Peyer's patch (tissue), 4 donors: ENCODE measurements at places on chromosomes 3 and 15. TPM values are rescaled to one million over a fixed set of nuclear protein-coding genes. Genes with fewer than 3 reads are reported as not detected.

DNA sequence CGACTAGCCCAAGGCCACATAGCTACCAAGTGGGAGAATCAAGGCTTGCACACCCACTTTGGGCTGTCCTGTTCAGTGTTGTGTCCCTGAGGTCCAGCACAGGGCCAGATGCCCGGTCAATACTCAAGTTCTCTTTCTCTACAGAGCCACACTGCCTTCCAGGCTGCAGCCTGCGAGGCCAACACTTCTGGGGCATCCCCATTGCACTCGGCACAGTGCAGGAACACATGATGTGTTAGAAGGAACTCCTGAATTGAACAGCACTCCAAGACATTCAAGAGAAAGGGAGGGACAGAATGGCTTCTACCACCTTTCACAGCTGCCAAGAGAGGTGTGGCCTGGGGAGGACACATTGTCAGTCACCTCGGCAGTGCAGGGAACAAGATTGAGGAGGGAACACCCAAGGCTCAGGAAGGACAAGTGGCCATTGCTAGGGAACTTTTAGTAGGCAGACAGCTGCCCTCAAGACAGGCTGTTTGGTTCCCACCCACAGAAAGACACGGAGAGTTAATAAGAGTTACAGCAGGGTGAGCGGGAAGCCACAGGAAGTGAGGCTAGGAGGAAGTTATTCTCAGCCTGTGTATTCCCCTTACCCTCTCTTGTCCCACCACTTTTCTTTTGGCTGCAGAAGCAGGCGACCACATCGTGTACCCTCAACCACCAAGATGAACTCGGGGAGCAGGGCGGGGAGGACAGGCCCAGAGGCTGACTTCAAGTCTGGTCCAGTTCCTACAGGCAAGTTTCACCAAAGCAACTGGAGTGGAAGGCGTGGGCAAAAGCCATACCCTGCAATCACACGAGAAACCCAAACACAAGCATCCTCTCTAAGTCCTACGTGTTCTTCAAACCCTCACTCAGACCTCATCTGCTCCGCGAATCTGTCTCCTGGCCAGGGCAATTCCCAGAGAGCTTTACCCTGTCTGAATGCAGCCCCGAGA lies 69.4 kb downstream of the SRGAP3 start:
- DNase-seq: no peak
- H3K27me3 ChIP-seq: no peaks in the 10 kb centered on the region
- no peaks in the 10 kb centered on the region for H3K36me3 ChIP-seq
- no peak overlapping the region for H3K4me3 ChIP-seq
- H3K27ac ChIP-seq: no peak overlapping the region
- H3K4me1 ChIP-seq: no peaks in the 10 kb centered on the region

GRCh38 chr3:79661896-79662295 lies 105.9 kb downstream of the ROBO1 start:
- no peak overlapping the region for H3K4me3 ChIP-seq
- DNase-seq: no peak
- H3K27me3 ChIP-seq: no peaks in the 10 kb centered on the region
- no peak overlapping the region for H3K27ac ChIP-seq

The CAMK1 gene
- 5.6 TPM for total RNA-seq

The PCSK6 gene
- 14.9 TPM for total RNA-seq

GRCh38 chr3:13629644-13630043 lies 80.7 kb downstream of the FBLN2 start:
- H3K27me3 ChIP-seq: no peaks in the 10 kb centered on the region
- H3K4me1 ChIP-seq: no peaks in the 10 kb centered on the region
- no peak for DNase-seq
- no peak overlapping the region for H3K4me3 ChIP-seq
- H3K27ac ChIP-seq: no peak overlapping the region
- no peaks in the 10 kb centered on the region for H3K36me3 ChIP-seq

- no peaks in the 10 kb centered on the region for H3K4me1 ChIP-seq
- no peak overlapping the region for H3K27ac ChIP-seq
- no peaks in the 10 kb centered on the region for H3K27me3 ChIP-seq
- DNase-seq: no peak
- H3K4me3 ChIP-seq: no peak overlapping the region
These were observed 65.6 kb downstream of the PLSCR2 start for GRCh38 chr3:146403792-146404191.

- H3K4me1 ChIP-seq: peaks cover 11% of the 10 kb centered on the region
- H3K27ac ChIP-seq: no peak overlapping the region
- H3K36me3 ChIP-seq: no peaks in the 10 kb centered on the region
- H3K27me3 ChIP-seq: no peaks in the 10 kb centered on the region
These were observed 210.8 kb upstream of the ROPN1 start for GRCh38 chr3:124202754-124203153.

DNA sequence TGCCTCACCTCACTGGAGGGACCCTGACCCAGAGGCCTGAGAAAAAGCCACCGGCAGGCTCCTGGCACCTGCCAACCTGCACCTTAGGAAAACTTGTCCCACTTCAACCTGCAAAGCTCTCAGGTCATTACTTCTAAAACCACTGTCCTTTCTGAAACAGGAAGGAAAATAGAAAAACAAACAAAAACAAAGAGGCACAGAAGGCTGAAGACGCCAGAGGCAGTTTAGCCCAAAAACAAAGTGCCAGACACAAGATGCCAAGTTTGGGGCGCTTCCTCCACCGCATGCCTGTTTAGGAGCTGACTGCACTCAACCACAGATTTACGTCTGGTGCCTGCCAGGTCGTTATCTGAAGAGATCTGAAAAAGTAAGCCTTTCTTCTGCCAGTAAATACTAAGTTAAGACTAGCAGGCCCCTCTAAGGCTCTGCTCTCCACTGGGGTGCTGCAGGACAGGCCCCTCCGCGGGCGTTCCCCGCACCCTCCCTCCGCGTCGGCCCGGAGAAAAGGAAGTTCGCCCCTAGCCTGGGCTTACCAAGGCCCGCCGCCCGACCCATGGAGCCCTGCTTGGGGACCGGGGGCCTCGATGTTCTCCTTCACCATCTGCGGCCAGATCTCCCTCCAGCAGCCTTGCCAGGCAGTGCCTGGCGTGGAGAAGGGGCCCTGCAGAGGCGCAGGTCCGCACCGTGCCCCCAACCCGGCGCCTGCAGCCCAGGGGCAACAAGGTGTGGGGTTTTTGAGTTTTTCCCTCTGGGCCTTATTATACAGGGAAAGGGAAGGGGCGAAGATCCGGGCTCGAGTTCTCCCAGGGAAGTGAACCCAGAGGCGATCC lies 1.3 kb downstream of the GOLGA8A start:
- no peak for DNase-seq
- peak overlapping the region; percentile 13 for H3K27ac ChIP-seq
- H3K4me3 ChIP-seq: peak overlapping the region; percentile 64
- peaks cover 14% of the 10 kb centered on the region for H3K4me1 ChIP-seq
- H3K27me3 ChIP-seq: no peaks in the 10 kb centered on the region

DNA sequence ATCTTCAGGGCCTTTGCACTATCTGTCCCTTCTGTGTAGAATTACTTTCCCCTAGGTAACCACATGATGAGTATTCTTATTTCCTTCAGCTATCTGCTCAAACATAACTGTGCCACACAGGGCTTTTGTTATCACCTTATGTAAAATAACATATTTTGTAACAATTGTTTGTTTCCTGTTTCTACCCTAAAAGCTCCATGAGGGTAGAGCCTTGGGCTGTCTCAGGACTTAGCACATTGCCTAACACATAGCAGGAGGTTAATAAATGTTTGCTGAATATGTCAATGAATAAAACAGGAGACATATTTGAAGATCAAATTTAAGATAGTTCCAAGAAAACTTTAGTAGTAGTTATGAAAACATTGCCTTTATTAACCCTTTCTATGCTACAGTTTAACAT lies 14.7 kb downstream of the VGLL3 start:
- no peaks in the 10 kb centered on the region for H3K27me3 ChIP-seq
- no peak overlapping the region for H3K4me3 ChIP-seq
- no peak overlapping the region for H3K27ac ChIP-seq
- H3K4me1 ChIP-seq: no peaks in the 10 kb centered on the region
- no peaks in the 10 kb centered on the region for H3K36me3 ChIP-seq

- no peaks in the 10 kb centered on the region for H3K27me3 ChIP-seq
- no peak overlapping the region for H3K27ac ChIP-seq
- no peak overlapping the region for H3K4me3 ChIP-seq
- H3K36me3 ChIP-seq: no peaks in the 10 kb centered on the region
- no peaks in the 10 kb centered on the region for H3K4me1 ChIP-seq
These were observed 308.6 kb upstream of the WNT5A start for GRCh38 chr3:55795746-55796145.

GRCh38 chr3:171984883-171985282 lies 54.5 kb upstream of the FNDC3B start:
- DNase-seq: no peak
- H3K36me3 ChIP-seq: no peaks in the 10 kb centered on the region
- H3K4me3 ChIP-seq: no peak overlapping the region
- H3K27ac ChIP-seq: no peak overlapping the region

The HCN4 gene
- not detected for total RNA-seq

GRCh38 chr3:189718215-189718614 lies 87.0 kb downstream of the TP63 start:
- H3K27me3 ChIP-seq: no peaks in the 10 kb centered on the region
- H3K36me3 ChIP-seq: no peaks in the 10 kb centered on the region
- no peak for DNase-seq
